ENCODE measurements at places on chromosomes 16 and 17.

- DNase-seq: no peak
Measured at GRCh38 chr16:67170949-67171649, 761 bp downstream of the NOL3 start.

- no peak for DNase-seq
Measured at GRCh38 chr17:2655546-2655945, 56.0 kb downstream of the CLUH start.

GRCh38 chr16:77191259-77191969 is 424 bp downstream of the MON1B start:
- peak; percentile 6 for DNase-seq

- DNase-seq: no peak
Measured at GRCh38 chr17:74937064-74938051, 1.7 kb downstream of the OTOP3 start.

- no peak for DNase-seq
Measured at GRCh38 chr17:80187515-80187941, 17.7 kb downstream of the CARD14 start.

GRCh38 chr17:66098040-66098439 is 93.9 kb downstream of the CEP112 start:
- peak; percentile 18 for DNase-seq

DNA sequence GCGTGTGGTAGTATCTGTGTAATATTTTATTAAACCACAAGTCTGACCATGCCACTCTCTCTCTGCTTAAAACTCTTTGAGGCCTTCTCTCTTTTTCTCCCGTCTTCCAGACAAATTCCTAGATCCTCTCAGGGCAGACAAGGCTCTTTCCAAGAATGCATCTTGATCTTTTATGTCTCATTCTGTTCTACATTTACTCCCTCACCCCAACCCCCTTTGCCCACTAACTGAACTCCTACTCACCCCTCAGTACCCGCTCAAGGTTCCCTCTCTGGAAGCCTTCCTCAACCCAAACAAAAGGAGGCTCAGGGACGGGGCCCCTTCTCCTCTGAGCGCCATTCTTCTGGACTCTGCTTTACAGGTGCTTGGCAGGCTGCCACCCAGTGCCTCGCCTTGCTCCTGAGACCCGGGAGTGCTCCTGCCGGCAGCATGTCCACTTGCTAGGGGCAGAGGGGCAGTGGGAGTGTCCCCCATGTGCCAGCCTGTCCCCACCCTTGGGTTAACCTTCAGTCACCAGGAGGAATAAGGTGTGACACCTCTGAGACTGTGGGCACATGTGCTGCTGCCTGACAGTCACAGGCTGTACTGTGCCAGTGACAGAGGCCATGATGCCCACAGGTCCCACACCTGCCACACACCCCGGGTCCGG is 9.2 kb downstream of the SLC13A2 start:
- no peak for DNase-seq

DNA sequence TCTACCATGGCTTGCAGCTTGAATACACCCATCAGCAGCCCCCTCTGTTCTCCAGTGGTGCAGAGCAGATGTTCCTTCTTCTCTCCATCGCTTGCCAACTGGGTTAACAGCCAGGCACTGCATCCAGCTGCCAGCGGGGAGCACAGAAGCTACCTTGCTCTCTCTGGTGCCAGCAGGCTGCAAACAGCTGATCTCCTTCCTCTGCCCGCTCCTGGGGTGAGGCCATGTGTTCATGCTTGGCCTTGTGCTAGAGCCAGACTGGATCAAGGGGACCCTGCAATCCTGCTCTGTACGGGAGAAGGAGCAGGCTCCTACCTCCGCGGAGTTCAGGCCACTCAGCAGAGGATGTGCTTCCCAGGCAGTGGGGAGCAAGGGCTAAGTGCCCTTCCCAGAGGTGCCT is 24.1 kb upstream of the ENGASE start:
- no peak for DNase-seq

DNA sequence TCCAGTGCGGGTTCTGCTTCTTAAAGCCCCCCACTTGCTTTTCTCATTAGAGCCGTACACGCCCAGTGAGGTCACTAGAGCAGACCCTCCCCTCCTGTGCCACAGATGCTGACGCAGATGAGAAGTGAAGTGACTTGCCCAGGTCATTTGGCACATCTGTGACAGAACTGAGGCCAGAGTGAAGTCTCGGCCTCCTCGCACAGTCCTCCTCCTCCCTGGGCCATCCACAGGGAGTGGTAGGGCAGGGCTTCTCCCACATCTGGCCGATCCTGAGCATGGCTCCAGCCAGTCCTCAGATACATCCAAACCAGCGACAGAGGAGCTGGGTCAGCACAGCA is 15.3 kb upstream of the TBX2 start:
- DNase-seq: no peak

GRCh38 chr16:28192806-28193529 is 18.8 kb downstream of the XPO6 start:
- no peak for DNase-seq

GRCh38 chr16:71622088-71622487 is 3.9 kb upstream of the MARVELD3 start:
- DNase-seq: no peak

DNA sequence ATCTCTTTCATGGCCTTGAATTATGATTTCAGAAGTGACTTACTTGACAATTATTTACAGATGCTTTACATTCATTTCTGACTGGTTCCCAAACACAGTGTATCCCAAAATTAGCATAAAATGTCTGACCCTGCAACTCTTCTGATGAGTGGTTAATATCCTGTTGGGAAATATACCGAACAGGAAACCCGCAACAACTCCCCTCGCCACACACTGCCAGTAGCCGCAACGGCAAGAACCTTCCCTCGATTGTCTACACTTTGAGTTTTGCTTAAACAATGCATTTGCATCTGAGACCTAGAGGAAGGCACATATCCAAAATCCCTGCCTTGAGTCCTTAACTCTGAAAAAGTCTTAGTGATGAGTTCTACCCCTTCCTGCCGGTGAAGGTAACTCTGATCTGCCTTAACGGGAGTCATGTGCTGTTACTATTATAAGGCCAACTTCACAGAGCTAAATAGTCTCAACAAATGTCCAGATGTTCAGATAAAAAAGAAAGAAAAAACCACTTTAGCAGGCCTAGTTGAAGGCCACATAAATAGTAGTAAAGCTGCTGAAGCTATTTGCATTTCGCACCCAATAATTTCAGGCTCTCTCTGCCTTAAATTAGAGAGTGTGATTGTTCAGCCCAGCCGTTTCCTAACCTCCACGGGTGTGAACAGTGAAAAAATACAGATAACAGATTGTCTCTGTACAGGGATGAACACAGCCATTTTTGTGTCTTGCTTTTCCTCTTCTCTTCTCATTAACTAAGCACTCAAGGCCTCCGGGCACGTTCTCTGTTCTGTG is 321.1 kb downstream of the HS3ST3B1 start:
- DNase-seq: no peak

GRCh38 chr17:66524877-66525276 is 222.5 kb downstream of the PRKCA start:
- no peak for DNase-seq

DNA sequence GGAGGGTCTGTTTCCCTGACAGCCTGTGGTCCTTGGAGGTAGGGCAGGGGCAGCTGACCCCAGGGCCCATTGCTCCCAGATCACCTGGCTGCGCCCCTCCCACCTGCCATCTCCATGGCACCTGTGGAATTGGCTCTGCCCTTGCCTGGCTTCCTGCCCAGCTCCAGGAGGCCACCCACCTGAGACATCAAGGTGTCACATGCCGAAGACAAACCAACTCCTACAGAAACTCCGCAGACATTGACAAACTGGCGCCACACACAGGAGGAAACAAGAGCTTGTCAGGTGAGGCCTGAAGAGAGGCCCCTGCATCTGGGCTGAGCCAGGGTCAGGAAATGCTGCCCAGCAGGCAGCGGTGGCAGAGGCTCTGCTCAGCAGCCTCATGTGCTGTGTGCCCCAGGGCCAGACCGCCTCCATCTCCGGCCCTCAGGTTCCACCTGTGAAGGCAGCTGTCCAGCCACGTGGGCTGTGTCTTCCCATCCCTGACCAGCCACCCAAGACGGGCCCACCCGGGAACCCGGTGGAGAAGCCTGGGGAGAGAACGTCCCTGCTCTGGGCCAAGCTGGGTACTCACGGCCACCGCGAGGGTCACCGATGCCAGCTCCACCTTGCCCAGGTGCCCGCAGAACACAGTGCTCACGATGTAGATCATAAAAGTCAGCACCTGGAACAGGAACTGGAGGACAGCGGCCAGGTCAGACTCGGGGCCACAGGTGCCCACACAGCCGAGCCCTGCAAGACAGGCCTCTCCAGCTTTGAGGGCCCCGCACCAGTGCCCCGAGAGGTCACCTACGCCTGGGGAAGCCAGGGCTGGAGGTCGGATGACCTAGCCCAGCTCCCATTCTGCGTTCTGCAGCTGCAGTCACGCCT is 1.6 kb downstream of the SLC47A2 start:
- DNase-seq: no peak

- no peak for DNase-seq
Measured at GRCh38 chr17:79976451-79976850, 59.2 kb downstream of the TBC1D16 start.

GRCh38 chr17:18280766-18281371 is 20.4 kb downstream of the MIEF2 start:
- no peak for DNase-seq

- peak; percentile 72 for DNase-seq
Measured at GRCh38 chr17:65013613-65014391, 42.7 kb downstream of the GNA13 start.

DNA sequence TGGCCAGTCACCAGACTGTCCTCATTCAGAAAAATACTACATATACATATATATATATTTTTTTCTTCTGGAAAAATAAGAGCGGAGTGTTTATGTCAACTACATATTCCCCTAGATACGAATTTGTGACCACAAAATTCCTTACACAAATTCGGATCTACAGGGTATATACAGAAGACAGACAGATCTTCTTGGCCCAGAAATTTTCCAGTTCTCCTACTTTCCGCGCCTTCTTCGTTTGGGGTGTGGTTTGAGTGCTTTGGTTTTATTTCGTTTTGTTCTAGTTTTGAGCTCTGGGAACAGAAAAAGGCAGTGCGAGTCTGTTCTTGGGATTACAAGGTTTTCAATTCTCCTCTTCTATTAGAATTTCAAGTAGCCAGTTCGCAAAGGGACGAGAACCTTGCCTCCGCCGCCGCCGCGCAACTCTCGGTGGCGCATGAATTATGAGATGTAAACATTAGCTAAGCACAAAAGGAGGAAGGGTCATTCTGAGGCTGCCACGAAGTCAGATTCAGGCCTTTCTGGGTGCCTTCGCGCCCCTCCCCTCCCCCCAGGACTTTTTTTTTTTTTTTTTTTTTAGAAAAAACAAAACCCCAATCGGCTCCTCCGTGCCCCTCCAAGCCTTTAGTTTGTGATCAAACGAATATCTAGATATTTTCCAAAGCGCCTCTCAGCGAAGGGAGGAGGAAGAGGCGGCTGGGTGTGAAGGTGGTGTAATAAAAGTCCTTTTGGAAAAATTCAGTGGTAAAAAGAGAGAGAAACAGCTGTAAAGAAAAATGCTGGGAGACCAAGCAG is 1.8 kb upstream of the HOXB4 start:
- DNase-seq: no peak

DNA sequence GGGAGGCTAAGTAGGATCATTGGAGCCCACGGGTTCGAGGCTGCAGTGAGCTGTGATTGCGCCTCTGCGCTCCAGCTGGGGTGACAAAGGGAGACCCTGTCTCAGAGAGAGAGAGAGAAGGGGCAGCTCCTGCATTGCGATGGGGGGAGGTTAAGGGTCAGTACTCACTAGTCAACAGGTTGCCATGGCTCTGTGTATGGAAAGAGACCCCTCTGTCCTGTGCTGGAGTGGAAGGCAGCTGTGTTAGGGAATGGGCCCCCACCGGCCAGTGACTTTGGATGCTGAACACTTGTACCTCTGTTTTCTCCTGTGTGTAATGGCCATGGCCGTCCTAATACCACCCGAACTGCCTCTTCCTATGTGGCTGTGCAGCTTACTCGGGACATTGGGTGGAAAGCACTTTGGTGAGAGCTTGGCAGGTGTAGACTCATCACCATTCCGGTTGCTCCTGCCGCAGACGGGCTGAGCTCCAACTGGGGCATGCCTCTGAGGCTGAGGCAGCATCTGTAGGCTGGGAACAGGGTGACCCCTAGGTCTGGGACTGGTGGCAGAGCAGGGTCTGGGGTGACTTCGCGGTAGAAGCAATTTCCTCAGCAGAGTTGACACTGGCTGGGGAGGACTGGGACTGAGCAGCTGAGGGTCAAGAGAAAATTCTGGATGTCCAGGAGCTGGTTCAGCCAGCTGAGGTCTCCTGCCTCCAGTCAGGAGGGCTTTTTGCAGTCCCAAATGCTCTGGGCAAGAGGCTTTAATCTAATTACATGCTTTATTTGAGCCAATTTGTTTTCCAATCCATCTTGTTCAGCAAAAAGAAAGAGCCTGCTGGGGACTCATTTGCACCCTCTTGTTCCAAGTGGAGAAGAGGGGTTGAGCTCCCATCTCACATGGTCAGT is 184.5 kb downstream of the NTN1 start:
- DNase-seq: no peak

GRCh38 chr17:5580367-5580766 is 3.9 kb downstream of the NLRP1 start:
- no peak for DNase-seq

DNA sequence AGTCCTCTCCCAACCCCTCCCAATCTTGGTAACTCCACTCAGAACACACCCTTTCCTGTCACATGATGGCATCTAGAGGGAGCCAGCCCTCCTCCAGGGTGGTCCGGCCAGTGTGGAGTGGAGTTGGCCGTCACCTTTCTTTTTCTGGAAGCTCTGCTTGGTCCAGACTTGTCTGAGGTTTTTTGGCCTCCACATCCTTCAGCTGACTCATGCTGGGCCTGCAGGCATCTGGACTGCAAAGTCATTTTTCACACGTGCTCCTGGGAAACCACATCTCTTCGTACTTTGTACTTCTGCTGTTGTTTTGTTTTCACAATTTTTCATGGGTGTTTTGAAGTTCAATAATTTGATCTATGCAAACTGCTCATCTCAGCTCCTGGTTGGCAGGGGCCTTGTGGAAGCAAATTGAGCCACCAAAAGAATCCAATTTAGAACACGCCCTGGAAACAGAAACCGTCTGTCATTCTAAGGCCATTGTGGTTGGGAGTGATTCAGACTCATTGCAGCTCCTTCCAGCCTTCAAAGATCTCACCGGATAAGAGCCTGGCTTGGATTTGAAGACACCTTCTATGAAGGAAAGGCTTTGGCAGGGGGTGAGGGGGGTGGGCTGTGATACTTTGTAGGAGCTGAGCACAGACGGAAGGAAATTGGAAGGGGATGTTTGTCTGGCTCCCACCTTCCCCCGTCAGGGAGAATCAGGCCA is 42.4 kb upstream of the NF1 start:
- peak; percentile 95 for DNase-seq

- peak; percentile 46 for DNase-seq
Measured at GRCh38 chr17:16150251-16150856, 65.0 kb downstream of the NCOR1 start.

- no peak for DNase-seq
Measured at GRCh38 chr17:40097087-40097486, 3.3 kb downstream of the NR1D1 start.

- no peak for DNase-seq
Measured at GRCh38 chr17:56289321-56289720, 136.0 kb downstream of the ANKFN1 start.

Measured in fibroblast of skin of back (primary cell).